Naive thymus-derived CD8-positive, alpha-beta T cell (primary cell): ENCODE measurements at places on chromosomes 16 and 17. TPM values are rescaled to one million over a fixed set of nuclear protein-coding genes. Genes with fewer than 3 reads are reported as not detected.

GRCh38 chr17:47620503-47621245 is 29.0 kb upstream of the KPNB1 start:
- DNase-seq = no peak

DNA sequence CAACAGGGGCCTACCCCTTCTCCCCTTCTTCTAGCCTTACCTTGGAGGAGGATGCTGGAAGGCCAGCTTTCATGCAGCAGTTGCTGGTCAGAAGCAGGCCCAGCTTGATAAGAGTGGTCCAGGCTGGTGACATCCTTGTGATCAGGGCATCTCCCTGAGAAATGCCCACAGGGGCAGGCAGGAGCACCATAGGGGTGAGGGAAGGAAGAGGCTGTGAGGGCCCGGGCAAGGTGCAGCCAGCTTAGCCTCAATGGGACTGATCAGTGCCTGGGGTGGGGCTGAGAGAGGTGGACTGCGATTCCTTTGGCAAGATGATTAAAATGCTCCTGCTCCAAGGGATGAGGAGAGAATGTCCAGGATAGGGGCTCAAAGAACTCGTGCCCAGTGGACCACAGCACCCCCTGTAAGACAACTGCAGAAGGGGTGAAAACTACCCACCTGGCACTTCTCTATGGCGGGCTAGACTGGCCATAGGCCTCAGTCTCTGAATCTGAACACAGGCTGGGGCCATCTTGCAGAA is 9.5 kb upstream of the GALK1 start:
- DNase-seq = no peak

- no peak for DNase-seq
Observed at GRCh38 chr16:81657224-81657623, 121.9 kb upstream of the PLCG2 start.

- no peak for DNase-seq
Observed at GRCh38 chr16:290015-290680, 7.2 kb downstream of the PDIA2 start.

DNA sequence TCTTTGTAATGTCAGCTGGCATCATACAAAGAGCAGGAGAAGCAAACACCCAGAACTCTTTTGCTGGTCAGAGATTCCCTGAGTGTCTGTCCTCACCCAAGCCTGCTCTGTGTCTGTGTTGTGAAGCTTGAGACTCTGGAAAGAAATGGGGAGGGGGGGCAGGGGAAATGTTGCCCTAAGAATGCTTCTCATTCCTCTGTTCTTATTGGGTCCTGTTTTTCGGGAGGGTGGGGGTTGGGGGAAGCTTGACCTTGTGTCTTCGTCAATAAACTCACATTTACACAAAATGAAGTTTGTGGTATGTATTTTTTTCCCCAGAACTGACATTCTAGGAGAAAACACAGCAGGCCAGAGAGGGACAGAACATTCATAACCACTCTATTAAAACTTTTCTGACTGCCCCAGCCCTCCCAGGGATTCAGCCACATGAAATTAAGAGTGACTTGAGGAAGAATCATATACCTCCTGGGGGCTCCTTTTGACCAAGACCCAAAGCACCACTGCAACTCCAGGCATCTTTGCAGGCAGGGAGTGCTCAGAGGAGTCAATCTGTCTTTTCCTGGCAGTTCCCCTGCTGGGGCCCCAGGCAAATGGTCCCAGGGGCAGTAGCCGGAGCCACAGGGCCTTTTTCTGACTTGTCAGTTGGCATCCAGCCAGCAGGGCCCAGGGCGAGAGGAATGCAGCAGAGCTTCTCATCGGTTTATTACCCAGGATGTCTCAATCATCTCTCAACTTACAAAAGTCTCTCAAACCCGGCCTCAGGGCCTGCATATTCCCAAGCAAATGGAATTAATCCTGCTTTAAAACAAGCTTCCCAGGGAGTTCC is 5.1 kb upstream of the RASL10B start:
- DNase-seq = no peak

DNA sequence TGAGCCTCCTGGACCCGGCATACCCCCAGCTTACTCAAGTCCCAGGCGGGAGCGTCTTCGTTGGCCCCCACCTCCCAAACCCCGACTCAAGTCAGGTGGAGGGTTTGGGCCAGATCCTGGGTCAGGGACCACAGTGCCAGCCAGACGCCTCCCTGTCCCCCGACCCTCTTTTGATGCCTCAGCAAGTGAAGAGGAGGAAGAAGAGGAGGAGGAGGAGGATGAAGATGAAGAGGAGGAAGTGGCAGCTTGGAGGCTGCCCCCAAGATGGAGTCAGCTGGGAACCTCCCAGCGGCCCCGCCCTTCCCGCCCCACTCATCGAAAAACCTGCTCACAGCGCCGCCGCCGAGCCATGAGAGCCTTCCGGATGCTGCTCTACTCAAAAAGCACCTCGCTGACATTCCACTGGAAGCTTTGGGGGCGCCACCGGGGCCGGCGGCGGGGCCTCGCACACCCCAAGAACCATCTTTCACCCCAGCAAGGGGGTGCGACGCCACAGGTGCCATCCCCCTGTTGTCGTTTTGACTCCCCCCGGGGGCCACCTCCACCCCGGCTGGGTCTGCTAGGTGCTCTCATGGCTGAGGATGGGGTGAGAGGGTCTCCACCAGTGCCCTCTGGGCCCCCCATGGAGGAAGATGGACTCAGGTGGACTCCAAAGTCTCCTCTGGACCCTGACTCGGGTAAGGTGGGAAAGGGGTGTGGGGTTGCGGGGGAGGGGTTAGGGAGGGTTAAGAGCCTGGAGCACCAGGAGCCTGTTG is 1.6 kb downstream of the SENP3 start:
- no peak for DNase-seq

GRCh38 chr16:69201787-69202186 is 14.8 kb downstream of the SNTB2 start:
- DNase-seq = no peak

DNA sequence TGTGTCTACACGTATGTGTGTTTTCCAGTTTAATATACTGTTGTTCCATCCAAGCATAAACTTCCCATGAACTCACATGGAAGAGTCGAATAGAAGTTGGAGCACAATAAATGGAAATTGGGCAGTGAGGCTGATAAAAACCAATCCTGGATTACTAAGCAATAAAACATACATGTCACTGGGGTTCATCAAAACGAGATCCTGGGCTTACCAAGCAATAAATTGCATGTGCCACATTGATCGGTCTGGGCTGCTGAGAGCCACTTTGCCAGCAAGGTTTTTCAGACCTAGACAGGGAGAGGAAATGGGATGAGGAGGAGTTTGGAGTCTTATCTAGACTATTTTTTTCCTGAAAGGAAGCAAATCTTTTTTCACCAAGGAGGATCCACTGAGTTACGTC is 322.3 kb upstream of the C16orf82 start:
- DNase-seq = no peak

DNA sequence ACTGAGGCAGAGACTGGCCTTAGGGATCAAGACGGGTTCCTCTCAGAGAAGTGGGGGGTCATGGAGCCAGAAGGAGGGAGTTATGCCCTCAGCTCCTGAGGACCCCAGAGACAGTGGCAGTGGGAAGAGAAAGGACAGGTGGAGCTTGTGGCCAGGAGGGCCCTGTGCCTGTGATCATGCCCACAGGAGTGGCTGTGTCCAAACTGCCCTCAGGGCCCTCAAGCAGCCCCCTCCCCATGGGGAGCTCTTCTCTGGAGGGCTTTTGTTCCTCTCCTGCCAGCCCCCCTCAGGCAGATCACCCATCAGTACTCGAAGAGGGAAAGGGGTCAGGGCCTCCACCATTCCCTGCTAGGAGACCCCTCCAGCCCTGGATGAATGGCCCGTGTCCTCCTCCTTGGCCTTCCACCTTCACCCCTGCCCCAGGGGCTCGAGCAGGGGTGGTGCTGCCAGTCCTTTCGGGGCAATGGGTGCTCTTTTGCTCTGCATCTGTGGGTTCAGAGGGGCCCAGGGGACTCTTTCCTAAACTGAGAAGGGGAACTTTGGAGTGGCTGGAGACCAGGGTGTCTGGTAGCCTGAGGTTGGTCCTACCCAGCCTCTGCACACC is 52.7 kb downstream of the BEAN1 start:
- DNase-seq = no peak

DNA sequence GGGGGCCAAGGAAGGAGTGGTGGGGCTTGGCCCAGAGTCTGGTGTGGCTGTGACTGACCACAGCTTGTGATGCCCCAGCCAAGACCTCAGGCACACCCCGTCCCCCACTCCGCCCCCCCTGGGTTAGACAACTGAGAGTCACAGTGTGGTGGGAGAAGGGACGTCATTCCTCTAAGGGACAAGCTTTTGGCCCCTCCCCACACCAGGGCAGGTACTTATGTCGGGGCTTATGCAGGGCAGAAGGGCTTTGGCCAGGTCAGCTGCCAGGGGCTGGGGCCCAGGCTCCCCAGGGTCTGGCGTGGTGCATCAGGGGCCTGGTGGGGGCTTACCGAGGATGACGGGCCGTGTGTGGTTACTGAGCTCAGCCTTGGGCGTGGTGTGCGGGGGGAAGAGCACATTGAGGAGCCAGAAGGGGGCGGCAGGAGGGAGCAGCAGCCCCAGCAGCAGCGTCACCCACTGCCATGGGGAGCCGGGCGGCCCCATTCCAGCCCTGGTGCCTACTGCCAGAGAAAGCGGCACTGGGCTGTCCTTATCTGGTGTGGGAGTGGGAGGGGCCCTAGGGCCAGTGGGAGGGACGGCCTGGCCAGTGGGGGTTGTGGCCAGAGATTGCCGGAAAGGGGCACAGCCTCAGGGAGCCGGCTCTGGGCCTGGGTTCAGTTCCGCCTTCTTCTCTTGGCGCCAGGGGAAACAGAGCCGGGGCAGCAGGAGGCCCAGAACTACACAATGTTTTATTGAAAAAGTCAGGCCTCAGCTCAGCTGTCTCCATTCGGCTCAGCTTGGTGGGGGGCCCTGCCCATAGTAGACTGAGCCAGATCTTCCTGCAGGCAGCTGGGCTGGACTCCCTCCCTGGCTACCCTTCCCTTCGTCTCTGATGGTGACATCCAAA is at the start of gene LCAT:
LCAT (minus strand) TSS at position 502 of the 886 bp plus-strand sequence; CDS start at position 483, 19 bp downstream.
- no peak for DNase-seq

DNA sequence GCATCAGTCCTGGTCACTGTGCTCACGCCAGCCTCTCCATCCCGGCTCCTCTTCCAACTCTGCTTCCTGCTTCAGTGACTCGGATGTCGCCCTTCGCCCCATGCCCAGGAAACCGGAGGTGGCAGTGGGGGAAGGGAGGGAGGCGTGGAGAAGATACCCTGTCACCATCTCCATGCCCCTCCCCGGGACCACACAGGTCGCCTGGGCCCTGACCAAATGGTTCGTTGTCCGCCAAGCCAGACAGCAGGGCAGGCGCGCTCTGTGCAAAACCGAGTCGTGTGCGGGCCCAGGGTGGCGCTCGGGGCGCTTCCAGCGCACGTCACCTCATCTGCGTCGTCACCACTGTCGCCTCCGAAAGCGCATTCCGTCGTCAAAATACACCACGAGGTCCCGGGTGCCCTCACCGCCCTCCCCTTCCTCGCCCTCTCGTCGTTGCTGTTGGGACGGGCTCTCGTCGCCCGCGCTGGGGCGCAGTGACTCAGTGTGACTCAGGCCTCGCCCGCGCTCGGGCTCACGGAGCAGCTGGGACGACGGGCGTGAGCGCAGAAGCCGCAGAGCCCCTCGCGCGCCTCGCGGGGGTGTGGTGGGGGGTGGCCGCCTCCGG is 39.2 kb downstream of the ZNF778 start:
- DNase-seq = peak; percentile 70

DNA sequence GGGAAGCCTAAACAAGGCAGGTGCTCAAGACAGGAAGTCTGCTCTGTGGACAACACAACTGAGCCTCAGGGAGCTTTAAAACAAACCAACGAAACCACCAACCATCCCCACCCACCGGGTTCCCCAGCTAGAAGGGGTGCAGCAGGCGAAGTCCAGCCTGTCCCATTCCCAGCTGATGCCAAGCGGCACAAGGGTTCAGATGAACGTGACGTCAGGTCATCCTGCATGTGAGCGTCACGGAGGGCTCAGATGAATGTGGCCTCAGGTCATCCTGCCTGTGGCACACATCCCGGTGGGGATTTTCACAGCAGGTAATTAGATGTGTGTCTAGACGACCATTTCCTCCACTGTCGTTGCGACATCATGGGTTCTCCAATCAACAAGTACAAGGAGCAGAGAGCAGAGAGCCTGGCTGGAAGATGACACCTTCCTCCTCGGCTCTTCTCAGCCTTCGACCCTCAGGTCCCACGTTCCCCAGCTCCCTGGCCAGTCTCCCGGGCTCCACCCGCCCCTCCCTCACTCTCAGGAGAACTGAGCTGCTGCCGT is 246.5 kb downstream of the FOXL1 start:
- DNase-seq = no peak

The KCNJ2 gene
- not detected for total RNA-seq

The CDH13 gene
- not detected for total RNA-seq

The PLLP gene
- total RNA-seq = 4.2 TPM

The CXCL16 gene
- total RNA-seq = 5.5 TPM
